ENCODE measurements at places on chromosomes 7 and 10.

- DNase-seq: no peak
Measured at GRCh38 chr10:121831777-121832176, 96.1 kb downstream of the ATE1 start.

GRCh38 chr10:3911713-3912442 lies 126.9 kb upstream of the KLF6 start:
- DNase-seq: no peak

GRCh38 chr7:18495412-18496340 lies at the start of gene HDAC9:
HDAC9 (plus strand) TSS chr7:18495749; CDS start chr7:18496303, 554 bp downstream.
- peak; percentile 20 for DNase-seq

GRCh38 chr7:102841290-102841689 lies 71.5 kb upstream of the LRRC17 start:
- no peak for DNase-seq
